ENCODE measurements at places on chromosomes 16 and 17.

GRCh38 chr16:2148714-2149629, 547 bp downstream of the RAB26 start:
- DNase-seq, result no peak

DNA sequence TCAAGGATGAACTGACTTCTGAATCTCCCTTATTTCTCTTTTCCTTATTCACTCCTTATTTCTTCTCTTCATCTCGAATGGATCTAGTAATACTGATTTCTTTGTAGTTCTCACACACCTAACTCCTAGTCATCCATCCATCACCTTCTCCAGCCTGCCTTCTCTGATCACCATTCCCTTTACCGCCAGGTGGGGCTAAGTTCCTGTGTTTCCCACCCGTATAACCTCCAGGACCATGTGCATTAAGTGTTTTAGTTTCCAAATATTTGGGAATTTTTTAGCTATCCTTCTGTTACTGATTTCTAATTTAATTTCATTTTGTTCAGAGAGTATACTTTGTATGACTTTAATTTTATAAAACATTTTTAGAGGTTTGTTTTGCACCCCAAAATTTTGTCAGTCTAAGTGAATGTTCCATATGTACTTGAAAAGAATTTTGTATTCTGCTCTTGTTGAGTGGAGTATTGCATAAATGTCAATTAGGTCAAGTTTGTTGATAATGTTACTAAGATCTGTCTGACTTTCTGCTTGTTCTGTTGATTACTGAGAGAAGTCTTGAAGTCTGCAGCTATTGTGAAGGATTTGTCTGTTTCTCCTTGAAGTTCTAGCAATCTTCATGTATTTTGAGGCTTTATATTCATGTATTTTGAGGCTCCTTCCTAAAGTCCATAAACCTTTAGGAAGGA, 8.8 kb downstream of the BPTF start:
- no peak for DNase-seq

GRCh38 chr17:12021623-12022140, 1.0 kb downstream of the MAP2K4 start:
- DNase-seq, result peak; percentile 3

- no peak for DNase-seq
These were observed 29.1 kb downstream of the TRIM16 start for GRCh38 chr17:15654886-15655561.

GRCh38 chr17:58277802-58278595, 2.7 kb downstream of the MPO start:
- DNase-seq, result no peak

DNA sequence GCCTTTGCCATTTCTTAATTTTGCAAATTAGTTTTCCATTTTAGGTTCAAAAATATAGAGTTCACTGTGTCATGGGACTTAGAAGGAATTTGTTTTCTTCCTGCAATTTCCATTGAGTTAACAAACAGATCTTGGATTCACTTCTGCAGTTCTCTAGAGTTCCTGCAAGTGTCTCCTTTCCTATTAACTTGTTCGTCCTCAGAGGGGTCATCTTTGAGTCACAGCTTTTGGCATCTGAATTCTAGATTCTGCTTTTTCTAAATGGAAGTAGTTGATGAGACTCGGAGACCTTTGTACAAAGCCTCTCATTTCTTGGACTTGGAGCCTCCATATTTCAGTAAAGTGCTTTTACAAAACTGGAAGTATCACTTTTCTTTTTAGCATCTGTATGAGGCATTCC, 323.3 kb downstream of the BCAS3 start:
- DNase-seq, result no peak

- no peak for DNase-seq
These were observed 7.3 kb upstream of the TRPV2 start for GRCh38 chr17:16407911-16408588.

DNA sequence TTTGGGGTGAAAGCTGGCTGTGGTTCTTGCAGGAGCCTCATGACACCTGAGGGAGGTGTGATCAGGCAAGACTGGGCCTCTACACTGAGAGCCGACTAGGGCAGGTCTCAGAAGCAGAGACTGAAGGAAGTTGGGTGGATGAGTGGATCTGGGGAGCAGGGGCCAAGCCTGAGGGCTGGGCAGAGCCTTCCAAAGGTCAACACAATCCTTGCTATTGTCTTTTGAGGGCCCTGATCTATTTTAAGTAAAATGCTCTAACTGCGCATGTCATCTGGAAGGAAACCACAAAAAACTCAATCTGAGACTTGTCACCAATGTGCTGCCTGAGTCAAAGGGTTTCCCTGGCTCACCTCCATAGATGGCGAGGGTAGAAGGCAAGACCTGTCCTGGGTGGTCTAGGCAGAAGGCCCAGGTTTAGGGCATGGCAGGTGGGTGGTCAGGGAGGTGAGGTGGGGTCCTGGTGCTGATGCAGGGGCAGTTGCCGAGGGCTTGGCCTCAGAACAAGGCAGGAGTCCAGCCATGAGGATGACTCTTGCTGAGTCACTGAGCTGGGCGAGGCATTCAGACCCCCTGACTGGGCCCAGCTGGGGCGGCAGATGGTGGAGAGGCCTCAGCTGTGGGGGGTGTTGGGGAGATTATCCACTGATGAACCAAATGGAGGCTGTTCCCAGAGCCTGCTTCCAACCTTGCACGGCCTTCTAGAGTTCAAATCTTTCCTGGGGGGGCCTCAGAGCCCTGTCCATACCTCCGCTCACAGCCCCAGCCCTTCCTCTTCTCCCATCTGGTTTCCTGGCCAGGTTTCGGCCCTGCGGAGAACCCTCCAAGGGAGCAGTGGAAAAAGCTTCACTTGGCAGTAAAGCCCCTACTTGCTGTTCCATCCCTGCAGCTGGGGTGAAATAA, 5.1 kb downstream of the MVP start:
- no peak for DNase-seq

GRCh38 chr16:57023541-57024249, 34.3 kb downstream of the NLRC5 start:
- DNase-seq, result no peak

DNA sequence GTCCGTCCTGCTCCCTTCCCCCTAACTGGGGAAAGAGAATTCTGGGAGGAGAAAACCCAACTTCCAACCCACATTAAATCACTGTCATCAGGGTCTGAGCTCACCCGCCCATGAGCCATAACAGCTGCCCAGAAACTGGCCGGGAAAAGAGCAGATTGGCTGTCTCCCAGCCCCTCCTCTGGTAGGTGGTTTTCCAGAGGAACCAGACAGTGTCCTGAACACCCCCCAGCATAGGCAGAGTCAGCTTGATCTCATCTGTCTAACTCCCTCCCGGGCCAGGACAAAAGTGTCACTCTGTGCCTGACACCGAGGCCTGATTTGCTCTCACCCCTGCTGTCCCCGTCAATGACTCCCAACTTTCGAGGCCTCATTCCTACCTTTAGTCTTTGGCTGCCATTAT, 197.0 kb downstream of the AXIN2 start:
- no peak for DNase-seq

DNA sequence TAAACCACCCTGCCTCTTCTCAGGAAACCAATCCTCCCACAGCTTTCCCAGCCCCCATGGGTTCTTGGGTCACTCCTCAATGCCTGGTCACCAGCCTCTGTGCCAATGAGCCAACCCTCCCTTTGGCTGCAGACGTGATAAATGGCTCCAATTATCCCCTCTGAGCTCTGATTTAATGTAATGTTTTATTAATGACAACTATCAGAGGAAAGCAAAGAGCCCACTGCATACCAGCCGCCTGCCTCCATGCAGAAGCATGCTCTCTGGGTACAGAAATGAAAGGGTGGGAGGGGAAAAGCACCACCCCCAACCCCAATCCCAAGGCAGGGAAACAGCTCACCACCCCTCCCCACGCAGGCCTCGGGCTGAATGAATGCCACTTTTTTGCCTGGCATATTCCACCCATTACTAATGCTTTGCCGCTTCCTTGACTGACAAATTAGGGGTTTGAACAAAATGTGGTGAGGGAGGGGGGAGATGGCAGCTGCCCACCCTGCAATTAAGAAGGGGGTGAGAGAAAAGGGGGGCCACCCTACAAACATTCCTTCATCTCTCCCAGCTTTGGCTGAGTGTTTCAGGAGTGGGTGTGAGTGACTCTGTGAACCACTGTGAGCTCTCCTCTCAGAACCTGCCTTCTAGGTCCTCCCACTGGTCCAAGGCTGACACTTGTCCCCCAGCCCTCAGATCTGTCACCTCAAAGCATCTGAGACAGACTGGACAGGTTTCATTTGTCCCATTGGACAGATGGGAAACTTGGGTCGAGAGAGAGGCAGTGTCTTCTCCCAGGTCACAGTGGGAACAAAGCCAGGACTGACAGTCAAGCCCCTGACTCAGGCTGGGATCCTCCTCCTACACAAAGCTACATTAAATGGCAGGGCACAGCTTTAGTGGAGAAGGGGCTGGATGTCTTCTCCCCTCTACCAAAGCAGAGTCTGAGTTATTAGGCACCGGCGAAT, 161.5 kb downstream of the TMEM132E start:
- no peak for DNase-seq

- DNase-seq, result no peak
These were observed 110.7 kb upstream of the NOL11 start for GRCh38 chr17:67606896-67607604.

DNA sequence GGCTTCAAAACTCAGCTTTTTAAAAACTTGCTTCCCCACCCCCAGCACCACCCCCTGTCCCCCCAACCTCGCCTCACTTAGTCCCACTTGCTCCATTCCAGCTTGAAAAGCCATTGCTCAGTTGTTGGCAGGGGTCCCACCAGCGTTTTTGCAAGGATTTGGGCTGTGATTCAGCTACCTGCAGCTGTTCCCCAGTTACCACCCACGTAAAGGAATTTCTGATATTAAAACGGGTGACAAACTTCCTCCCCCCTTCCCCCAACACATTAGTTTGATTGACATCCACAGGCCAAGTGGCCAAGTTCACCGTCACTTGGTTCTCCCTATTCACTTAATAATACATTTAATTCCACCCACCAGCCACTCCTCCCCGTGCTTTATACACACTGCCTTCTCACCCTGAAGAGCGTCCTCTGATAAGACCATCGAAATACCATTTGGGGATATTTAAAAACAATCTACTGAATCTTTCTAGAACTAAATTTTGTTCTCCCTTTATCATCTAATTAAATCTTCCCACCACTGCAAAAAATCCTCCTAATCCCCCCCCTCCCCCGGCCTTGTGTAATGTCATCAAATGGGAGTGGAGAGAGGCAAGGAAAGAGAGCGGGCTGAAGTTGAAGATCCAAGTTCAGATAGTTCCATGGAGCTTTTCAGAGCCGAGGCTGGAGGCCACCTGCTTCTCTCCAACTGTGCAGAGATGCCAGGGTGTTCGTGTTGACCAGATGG, 55.1 kb downstream of the SOX9 start:
- DNase-seq, result no peak

GRCh38 chr17:71111460-71111859, 942.1 kb downstream of the KCNJ2 start:
- no peak for DNase-seq

- DNase-seq, result no peak
These were observed 5.5 kb downstream of the TBX2 start for GRCh38 chr17:61404913-61405685.

DNA sequence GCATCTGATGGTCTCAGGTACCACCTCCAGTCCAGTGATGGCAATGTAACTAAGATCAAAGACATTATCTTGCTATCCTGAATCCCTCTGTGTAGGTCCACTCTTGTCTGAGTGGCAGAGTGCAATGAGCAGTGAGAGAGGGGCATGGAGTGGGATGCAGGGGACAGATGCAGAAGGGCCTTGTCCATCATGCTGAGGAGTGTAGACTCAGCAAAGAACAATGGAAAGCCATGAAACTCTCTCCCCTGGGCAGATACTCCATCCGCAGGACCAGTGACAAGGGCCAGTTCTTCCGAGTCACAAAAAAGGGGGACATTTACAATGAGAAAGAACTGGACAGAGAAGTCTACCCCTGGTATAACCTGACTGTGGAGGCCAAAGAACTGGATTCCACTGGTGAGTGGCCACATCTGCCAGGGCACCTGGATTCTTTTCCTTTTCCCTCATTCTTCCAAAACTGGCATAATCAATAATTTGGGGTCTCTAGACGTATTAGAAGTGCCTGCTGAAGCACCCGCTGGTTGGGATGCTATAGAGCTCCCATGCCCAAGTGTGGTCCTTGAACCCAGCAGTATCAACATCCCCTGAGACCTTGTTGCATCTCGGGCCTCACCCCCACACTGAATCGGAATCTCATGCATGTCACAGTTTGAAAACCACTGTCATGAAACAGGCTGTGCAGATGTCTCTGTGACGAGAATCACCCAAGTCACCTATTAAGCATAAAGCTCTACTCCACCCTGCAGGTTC, 29.5 kb downstream of the CDH5 start:
- DNase-seq, result no peak

- no peak for DNase-seq
These were observed 10.2 kb downstream of the RAB11FIP4 start for GRCh38 chr17:31401456-31402254.

- no peak for DNase-seq
These were observed 101.2 kb downstream of the PHKB start for GRCh38 chr16:47562366-47562765.

GRCh38 chr17:78383725-78384471, 5.4 kb downstream of the PGS1 start:
- no peak for DNase-seq

- DNase-seq, result no peak
These were observed 193.3 kb downstream of the IRX3 start for GRCh38 chr16:54093281-54093680.

- DNase-seq, result no peak
These were observed 129.3 kb downstream of the PARN start for GRCh38 chr16:14500791-14501190.
